Occipital lobe (tissue), 3 donors: ENCODE measurements at places on chromosomes 4 and X.

DNA sequence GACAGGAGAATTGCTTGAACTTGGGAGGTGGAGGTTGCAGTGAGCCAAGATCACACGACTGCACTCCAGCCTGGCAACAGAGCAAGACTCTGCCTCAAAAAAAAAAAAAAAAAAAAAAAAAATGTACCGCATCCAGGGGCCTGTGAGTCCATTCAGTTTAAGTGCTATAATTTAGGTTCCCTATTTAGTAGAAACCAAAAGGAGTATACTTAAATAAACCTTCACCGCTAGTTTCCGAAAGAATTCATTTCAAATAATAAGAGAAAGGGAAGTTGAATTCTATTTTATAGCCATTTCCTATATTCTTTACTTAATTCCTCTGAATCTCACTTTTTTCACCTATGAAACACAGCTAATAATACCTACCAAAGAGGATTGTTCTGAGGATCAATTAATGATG, 20.8 kb upstream of the LRBA start:
- DNase-seq = no peak

DNA sequence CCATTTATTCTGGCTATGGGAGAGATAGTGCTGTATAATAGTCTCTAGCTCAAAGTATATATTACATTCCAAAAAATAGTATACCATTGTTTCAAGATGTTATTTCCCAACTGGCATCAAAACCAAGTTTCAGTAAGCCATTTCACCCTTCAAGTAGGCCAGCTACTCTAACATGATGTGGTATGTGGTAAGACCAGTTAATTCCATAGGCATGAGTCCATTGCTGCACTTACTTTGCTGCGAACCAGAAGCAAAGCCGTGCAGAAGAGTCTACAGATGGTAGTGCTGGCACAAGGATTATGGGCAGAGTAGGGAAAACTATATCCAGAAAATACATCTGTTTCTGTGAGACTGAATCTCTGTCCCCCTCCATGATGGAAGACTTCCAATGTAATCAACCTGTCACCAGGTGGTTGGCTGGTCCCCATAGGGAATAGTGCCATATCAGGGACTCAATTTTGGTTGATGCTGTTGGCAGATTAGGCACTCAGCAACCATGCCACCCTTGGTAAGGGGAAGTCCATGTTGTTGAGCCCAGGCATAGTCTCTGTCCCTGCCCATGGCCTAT, 49.8 kb upstream of the HSD17B10 start:
- no peak for DNase-seq

DNA sequence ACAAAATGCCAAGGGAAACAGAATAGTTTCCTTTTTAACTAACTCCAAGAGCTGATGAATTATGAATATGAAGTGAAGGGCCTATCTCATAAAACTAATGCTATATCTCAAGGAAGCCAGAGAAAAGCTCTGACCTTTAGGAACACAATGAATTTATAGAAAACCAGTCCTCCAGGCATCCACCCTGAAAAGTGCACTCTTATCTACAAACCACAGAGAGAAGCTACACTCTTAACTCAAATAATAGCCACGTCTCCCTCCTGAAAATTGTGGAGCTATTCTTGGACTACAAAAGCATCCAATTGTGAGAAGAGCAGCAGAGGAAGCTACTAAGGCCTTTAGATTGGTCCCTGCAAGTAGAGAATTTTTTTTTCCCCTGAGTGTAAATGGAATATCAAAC, 253.9 kb downstream of the IL15 start:
- DNase-seq = no peak

DNA sequence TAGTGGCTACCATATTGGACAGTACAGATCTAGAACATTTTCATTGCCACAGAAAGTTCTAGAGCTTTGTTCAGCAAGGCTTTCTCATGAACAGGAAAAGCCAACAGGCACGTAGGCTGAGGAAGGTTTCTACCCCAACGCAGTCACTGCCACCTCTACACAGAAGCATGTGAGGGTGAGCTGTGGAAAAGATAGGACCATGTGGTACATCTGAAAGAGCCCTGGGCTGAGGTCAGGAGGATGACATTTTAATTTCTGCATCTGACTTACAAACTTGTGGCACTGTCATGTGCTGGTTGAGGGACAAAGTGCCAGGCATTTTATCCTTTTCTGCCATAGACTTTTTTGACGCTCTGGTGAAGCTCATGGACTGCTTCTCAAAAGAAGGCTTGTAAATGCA, 454.2 kb downstream of the BCOR start:
- no peak for DNase-seq
